ENCODE measurements at places on chromosomes 2 and 18.
A peak's percentile ranks its signal among the peaks of the same experiment; 100 is the strongest.

- DNase-seq, result no peak
Measured at GRCh38 chr2:229371086-229371485, 100.0 kb upstream of the PID1 start.

DNA sequence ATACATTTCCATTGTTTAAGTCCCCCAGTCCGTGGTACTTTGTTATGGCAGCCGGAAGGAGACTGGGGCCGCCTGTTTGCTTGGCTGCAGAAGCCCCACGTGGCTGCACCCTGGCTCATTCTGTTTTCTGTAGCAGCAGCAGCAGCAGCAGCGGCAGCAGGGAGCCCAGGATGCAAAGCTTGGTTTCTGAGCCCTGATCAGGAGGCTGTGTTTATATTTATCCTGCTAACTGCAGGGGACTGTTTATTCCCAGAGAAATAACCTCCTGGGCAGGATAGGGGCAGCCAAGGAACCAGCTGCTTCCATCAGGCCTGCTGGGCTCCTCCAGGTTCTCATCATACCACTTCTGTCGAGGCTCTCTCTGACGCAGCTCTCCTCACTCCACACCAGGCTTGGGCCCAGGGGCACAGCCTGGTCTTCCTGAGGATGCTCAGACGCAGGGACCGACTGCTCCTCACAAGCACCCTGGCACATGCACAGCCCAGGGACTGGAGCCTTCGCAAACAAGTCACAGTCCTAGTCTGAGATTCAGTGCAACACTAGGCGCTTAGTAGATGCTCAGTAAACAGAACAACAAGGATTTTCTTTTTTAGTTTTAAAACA is 139.0 kb downstream of the MSH2 start:
- DNase-seq, result no peak

- no peak for DNase-seq
Measured at GRCh38 chr2:120236316-120236715, 13.1 kb upstream of the TMEM185B start.

GRCh38 chr2:193527146-193527545 is 1332.4 kb upstream of the TMEFF2 start:
- no peak for DNase-seq

GRCh38 chr18:50131591-50131990 is 63.4 kb downstream of the MYO5B start:
- DNase-seq, result no peak

- peak; percentile 54 for DNase-seq
Measured at GRCh38 chr2:184646177-184646576, 47.8 kb downstream of the ZNF804A start.

GRCh38 chr2:127651971-127652550 is 6.1 kb downstream of the GPR17 start:
- no peak for DNase-seq

DNA sequence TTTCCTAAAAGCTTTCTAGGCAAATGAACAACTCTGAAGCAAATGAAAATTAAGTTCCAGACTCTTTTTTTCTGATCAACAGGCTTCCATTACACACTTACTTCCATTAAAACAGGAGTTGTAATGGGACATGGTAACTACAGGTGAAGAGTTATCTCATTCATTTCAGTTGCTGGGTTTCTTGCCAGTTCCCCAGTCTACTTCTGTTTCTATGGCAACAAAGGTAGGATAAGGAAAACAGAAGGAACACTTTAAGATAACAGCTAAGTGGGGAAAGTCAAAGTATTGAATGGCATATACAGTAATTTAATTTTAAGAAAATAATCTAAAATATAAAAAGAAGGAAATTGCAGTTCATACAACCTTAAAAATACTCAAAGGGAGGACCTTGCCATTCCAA is 25.1 kb downstream of the BAZ2B start:
- DNase-seq, result no peak

- DNase-seq, result no peak
Measured at GRCh38 chr2:62240546-62240945, 44.6 kb downstream of the B3GNT2 start.
